Hippocampal formation (tissue), 2 donors: ENCODE measurements at places on chromosomes 3 and 15.
A peak's percentile ranks its signal among the peaks of the same experiment; 100 is the strongest.

- DNase-seq: no peak
Measured at GRCh38 chr3:29759411-29760225, 478.7 kb downstream of the RBMS3 start.

- DNase-seq: peak; percentile 56
Measured at GRCh38 chr15:71800835-71801745, 9.3 kb upstream of the NR2E3 start.

- no peak for DNase-seq
Measured at GRCh38 chr15:40785164-40785563, 15.4 kb downstream of the C15orf62 start.

- no peak for DNase-seq
Measured at GRCh38 chr3:166446986-166447385, 609.8 kb upstream of the BCHE start.

- no peak for DNase-seq
Measured at GRCh38 chr15:89898614-89899294, 5.0 kb upstream of the AP3S2 start.

- no peak for DNase-seq
Measured at GRCh38 chr3:99805160-99805559, 12.5 kb upstream of the CMSS1 start.

DNA sequence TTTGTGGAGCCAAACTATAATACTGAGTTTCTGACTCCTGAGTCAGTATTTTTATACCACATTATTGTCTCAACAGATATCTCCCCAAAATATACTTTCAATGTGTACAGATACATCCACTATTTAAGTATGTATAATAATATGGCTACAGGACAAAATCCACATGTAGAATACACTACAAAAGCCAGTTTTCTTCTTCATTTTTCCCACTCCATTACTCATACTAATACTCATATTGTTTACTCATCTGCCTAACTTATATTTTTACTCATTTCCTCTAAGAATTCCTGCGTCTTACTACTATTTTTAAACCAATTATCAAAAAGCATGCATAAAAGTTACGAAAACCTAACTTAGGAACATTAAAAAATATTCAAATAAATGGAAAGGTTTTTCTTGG lies 440.8 kb downstream of the ZNF385D start:
- DNase-seq: no peak

- no peak for DNase-seq
Measured at GRCh38 chr3:67783281-67784250, 129.2 kb upstream of the SUCLG2 start.

DNA sequence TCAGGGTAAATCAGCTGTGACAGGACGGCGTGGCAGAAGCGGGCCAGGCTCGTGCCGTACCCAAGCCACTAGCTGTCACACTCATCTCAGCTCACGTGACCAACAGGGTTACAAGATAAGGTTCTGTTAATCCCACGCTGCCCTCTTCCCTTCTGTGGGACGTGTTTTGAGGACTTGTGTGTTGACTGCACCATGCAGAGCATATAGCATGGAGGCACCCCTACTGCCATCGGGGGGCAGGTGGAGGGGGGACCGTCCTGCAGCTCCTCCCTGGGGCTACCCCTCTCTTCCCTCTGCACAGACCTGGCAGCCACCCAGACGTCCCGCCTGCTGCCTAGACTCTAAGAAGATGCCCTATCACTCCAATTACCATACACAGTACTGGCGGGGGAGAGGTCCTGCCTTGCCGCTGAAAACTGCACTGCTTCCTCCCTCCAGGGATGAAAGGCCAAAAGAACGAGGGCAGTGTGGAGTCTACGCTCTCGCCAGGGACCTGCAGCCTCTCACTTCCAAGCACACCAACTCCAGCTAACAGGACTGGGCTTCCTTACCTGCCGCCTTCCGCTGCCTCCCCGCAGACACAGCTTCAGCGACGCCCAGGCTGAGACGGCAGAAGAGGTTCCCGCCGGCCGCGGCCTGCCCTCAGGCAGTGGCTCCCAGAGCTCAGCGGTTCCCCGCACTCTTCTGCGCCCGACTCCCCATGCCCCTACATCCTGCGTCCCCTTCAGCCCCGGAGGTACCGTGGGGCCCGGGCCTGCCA lies at the start of gene TNK2:
Gene TNK2 (minus strand): TSS at position 618 of the 760 bp plus-strand sequence. CDS start 19,963 bp downstream, outside the sequence.
- peak; percentile 23 for DNase-seq

DNA sequence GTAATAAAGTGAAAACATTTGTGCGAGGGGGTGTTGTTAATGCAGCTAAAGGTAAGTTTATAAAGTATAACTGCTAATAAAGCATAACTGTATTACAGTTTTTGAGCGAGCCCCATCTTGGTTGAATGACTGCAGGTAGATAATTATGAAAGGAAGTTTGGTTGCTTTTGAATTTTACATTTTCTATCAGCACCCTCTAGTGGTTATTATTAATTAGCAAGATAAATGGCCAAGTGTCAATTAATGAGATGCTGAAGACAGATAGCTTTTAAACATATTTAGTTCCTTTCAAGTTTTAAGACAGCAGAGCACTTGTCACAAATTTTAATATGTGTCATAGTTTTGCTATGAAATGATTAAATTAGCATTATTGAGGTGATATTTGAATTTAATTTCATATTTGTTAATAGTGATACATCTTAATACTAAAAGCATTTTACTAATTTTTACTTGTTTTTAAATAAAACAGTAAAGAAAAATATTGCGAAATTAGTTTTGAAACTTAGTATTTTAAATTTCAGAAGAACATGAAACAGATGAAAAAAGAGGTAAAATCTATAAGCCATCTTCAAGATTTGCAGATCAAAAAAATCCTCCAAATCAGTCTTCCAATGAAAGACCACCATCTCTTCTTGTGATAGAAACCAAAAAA lies 15.1 kb downstream of the U2SURP start:
- DNase-seq: no peak

GRCh38 chr3:55313666-55314065 lies 173.4 kb downstream of the WNT5A start:
- no peak for DNase-seq

DNA sequence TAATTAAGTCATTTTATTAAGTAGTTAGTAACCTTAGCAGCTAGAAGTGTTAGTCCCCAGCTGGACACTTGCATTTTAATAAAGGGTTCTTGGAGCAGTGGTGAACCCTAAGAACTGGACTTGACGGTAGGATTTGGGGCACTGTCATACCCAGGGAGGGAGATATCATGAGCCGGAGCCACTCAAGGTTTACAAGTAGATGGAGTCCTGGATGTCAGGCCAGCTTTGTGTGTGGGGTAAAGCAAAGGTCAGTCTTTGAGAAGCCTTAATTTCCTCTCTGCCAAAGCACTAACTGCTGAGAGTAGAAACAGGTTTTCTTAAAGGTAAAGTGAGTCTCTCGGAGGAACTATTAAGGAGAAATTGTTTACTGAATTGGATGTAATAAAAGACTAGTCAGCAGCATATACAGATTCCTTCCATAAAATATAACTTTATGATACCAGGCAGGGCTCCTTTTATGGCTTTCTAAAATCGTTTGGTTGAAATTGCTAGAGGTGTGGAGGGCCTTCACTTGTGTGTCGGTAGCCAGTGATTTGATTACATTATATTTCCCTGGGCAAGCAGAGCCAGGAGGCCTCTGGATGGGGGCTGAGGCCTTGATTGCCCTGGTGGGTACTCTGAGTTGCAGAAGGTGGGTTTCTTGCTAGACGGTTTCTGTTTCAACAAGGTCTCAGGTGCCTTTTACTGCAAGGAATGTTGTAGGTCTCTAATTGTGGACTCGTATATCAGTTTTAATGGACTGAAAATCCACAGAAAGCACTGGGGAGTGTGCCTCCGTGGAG lies 23.1 kb downstream of the SQOR start:
- DNase-seq: no peak

- no peak for DNase-seq
Measured at GRCh38 chr3:134743006-134743405, 52.1 kb upstream of the EPHB1 start.

DNA sequence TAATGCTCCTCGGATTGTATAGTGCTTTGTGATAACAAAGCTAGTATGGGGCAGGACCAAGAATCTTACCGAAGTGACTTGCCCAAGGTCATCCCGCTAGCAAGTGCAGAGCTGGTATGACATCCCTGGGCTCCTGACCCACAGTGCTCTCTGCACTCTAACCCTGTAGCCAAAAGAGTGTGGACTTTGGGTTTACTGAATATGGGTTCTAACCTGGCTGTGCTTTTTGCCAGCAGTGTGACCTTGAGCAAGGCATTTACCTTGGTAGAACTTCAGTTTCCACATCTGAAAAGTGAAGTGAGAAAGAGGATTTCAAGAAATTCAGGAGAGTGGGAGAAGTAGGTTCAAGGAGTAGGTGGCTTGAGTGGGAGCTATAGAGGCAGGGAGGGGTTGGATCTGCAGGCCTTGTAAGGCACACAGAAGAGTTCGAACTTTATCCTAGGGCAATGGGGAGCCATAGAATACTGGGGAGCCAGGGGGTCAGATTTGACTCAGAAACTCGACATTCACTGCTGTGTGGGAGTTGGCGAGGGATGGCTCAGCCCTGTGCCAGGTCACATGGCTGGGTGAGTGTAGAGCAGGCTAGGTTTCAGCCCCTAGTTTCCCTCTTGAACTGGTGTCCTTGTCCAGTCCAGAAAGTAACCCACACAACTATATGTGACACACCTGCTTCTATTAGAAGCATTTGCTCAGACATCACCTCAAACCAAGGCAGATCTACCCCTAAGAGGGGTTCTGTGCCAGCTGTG lies 91.9 kb downstream of the RPLP1 start:
- no peak for DNase-seq

DNA sequence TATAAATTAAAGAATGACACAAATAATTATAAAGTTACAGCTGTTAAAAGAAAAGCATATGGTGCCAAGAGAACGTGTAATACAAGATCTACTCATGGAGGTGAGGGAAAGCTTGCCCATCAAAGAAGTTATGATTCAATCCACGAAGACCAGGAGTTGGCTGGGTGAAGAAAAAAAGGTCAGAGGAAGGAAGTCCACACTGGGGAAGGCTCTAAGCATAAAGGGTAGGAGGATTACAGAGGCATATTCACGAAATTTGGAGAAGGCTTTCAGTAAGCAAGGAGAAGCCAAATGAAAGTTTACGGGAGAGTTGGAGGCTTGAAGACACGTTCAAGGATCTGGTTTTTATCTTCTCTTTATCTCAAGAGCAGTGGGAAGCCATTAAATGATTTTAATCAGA lies 1.8 kb upstream of the TGFBR2 start:
- no peak for DNase-seq

DNA sequence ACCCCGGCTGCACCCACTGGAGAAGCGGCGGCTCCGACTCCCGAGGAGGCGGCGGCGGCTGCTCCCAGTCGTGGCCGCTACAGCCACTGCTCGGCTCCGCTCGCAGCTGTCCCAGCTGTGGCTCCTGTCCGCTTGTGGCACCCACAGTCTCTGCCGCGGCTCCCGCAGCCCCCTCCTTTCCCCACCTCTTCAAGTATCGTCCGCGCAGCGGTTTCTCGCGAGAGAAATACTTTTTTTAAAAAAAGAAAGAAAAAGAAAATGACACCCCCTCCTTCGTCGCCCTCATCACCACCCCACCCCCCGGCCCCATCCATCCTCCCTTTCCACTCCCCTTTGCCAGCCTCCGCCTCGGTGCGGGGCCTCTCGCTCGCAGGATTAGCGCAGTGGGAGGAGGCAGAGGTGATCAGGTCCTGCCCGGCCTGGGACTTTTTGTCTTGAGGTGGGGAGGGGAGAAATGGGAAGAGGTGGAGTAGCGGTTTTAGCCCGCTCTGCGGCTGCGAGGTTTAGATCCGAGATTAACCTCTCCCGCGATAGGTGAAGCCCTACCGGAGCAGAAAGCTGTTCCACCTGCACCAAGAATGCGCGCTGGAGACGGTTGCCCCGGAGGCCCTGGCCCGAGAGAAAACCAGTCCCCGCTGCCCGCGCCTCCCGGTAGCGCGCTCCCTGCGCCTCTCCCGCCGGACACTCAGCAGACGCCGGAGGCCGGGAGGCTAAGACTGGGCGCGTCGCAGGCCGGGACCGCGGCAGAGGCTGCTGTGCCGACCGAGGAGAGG lies at the start of gene FBN1:
Gene FBN1 (minus strand): TSS at position 152 of the 773 bp plus-strand sequence. CDS start 940 bp downstream, outside the sequence.
- DNase-seq: peak; percentile 81

GRCh38 chr15:75214293-75215096 lies 12.8 kb downstream of the C15orf39 start:
- DNase-seq: no peak

DNA sequence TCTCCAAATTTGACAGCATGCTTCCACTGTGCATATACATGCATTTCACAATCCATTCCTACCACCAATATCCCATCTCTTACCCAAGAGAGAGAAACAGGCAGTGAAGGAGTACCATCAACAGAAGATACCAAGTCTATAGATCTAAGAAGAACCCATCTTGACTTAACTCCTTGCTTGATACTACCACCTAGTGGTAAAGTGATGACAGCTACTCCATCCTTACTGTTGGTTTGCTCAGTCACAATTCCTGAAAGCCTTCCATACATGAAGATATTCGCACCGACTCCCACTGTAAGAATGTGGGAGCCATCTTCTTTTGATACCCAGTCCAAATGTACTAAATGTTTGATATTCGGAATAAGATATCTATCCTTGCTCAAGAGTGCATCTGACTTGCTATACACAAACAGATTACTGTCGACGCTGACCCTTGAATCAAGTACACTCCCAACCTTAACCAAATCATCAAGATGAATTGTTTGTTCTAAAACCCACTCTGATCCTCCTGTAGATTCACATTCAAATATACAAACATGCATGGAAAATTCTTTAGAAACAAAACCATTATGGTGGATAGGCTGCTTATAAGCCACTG lies 123.1 kb downstream of the DMXL2 start:
- peak; percentile 7 for DNase-seq

DNA sequence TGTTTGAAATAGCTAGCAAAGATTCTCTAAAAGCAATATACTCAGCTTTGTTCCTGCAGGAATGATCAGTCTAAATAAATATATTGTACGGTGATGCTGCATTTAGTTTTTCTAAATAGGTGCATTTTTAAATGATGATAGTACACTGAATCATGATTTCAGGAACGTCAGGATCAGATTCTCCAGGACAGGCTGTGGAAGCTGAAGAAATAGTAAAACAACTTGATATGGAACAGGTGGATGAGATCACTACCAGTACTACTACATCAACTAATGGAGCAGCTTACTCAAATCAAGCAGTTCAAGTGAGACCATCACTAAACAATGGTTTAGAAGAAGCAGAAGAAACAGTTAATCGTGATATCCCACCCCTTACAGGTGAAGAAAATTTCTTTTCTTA lies 46.3 kb upstream of the EIF3J start:
- no peak for DNase-seq

- no peak for DNase-seq
Measured at GRCh38 chr3:101886626-101887025, 37.3 kb downstream of the NFKBIZ start.
